ENCODE measurements at places on chromosomes 13 and 19. TPM values are rescaled to one million over a fixed set of nuclear protein-coding genes. Genes with fewer than 3 reads are reported as not detected.

JAK3 gene
- total RNA-seq: 1.8 TPM

DNA sequence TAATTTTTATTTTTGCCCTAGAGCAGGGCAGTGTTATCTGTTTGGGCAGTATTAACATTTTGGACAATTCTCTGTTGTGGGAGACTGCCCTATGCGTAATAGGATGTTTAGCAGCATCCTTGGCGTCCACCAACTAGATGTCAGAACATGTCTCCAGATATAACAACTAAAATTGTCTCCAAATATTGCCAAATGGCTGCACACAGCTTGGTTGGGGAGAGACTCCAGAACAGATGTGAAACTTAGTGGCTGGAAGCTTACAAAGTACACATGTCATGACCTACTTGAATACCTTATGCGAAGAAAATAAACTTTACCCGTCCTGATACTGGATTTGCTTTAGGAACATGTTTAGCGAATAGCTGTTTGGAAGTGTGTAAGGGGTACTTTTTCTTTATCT is 123.0 kb downstream of the GGACT start:
- no peaks in the 10 kb centered on the region for H3K4me1 ChIP-seq
- no peak for DNase-seq
- no peaks in the 10 kb centered on the region for H3K27me3 ChIP-seq
- H3K27ac ChIP-seq: no peak overlapping the region
- H3K36me3 ChIP-seq: no peaks in the 10 kb centered on the region

GRCh38 chr19:45485305-45486077 is 11.4 kb downstream of the RTN2 start:
- no peaks in the 10 kb centered on the region for H3K27me3 ChIP-seq
- H3K36me3 ChIP-seq: no peaks in the 10 kb centered on the region
- no peaks in the 10 kb centered on the region for H3K4me1 ChIP-seq

DNA sequence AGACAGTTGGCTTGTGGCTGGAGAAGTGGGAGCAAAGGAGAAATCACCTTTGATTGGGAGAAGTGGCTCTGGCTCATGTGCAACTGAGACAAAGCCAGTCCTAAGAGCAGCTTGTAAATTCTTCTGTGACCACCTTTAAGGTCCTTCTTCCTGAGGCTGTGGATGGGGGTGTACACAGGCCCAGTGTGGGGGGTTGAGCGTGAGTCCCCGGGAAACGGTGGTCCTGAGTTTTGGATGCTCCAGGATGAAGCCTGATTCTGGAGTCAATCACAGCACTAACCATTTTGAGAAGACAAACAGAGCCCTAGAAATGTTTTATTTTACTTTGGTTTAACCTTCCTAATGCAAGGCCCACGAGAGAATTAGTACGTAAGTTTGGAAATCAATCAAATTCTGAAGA is 3.9 kb upstream of the CEBPA start:
- no peak overlapping the region for H3K27ac ChIP-seq
- no peak for DNase-seq
- peaks cover 15% of the 10 kb centered on the region for H3K4me1 ChIP-seq
- H3K4me3 ChIP-seq: no peak overlapping the region

DNA sequence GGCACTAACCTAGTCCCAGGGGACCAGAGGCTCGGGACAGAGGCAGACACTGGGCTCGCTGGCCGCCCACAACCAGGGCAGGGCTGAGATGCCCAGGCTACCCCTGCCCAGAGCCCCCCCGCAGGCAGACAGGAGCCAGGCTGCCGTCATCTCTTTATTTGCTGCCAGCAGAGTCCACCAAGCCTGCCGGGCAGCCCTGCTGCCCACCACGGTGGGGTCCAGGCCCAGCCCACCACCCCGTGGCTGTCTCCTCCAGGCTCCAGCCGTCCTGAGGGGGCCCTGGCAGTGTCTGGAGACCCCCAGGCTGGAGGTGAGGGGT is 5.0 kb downstream of the TEKTIP1 start:
- DNase-seq: no peak
- no peak overlapping the region for H3K27ac ChIP-seq
- peaks cover 12% of the 10 kb centered on the region for H3K36me3 ChIP-seq
